ENCODE measurements at places on chromosomes 2 and 18.

DNA sequence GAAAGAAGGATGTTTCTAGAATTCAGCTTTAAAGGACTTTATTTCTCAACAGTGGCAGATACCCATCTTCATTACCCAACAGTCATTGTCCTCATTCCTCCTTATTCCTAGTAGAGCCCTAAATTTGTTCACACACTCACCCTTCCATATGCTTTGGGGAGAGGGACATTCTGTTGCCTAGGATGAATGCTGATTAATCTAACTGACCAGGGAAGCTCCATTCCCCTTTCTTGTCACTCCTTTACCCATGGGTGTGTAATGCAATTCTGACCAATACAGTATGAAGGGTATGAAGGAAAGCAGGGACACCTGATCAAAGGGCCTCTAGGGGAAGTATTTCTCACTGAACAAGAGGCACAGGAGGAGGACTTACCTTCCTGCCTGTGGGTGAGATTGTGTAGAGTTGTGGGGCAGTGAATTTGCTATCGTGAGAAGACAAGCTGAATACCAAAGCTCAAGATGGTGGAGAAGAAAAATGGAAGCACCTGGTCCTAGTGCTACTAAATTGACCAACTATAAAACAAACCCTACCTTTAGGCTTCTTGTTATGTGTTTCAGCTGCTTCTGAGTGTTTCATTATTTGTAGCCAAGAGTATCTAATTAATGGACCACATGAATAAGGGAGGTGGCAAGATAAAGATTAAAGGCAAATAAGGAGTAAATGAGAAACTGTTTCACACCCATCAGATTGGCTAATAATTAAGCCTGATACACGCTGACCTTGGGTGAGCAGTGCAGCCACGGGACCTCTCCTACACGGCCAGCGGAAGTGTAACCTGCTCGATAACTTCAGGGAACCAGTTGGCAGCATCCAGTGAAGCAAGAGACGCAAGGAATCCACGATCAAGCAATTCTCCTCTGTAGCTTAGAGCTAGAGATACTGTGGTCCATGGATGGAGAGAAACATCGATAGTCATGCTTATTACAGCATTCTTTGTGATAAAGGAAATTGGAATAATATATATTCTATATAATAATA, 202.3 kb downstream of the MYCN start:
- DNase-seq: no peak

DNA sequence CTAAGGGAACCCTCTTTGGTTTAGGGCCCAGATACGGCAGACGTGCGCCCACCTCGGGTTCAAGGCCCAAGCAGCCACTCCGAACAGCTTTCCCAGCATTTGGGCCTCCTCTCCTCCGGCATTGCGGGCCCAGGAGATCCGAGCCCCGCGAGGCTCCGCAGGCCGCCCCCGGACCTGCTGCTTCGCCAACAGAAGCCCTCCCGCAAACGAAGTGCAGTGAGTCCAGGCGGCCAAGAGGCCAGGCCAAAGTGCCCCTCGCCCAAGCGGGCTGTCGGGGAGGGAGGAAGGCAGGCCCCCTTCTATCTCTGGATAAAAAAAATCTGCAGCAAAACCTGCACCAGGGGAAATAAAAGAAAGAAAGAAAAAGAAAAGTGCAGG, 6.0 kb downstream of the EN1 start:
- no peak for DNase-seq

- DNase-seq: no peak
Observed at GRCh38 chr2:201223089-201224073, 37.0 kb upstream of the CASP8 start.

- peak; percentile 47 for DNase-seq
Observed at GRCh38 chr18:5463390-5463789, 80.4 kb downstream of the EPB41L3 start.

DNA sequence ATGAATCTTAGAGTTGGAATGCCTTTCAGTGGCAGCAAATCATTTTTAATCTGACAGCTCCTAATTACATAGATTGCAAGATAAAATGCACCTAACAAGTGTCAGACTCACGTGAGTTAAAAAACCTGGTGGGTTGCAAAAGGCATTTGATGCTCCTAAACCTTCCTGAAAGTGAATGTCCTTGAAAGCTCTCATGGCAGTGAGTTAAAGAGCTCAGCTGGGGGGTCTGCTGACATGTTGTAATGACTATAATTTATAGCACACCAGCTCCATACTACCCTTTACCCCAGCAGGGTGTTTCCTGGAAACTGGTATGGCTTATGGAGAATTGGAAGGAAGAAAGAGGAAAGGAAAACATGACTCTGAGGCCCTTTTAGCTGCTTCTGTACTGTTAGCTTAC, 91.9 kb upstream of the CAVIN2 start:
- no peak for DNase-seq

DNA sequence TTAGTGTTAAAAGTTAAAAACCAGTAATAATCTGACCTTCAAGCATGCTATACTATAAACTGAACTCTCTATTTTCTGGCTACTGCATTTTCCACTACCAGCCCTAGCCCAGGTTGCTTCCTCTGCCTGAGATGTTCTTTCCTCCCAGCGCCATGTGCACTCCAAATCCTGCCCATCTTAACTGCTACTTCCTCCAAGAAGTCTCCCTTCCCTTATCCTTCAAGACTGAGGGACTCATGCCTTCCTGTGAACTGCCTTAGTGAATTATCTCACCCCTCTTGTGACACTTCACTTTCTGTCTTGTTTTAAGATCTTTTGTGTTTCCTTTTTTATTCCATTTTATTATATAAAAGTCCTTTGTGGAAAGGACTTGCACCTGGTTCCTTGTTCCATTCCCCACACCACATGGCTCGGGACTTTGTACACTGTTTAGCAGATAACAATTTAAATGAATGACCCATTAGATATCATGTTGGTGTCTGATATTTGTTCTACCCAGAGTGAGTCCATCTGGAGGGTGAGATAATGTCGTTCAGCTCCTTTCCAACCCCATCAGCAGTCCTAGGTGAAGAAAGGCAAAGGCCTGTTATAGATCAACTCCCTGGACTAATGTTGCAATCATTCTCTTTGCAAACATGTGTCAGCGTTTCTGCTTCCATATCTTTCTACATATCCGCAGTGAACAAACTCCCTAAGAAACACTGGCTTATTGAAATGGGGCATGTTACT, 20.9 kb upstream of the AGFG1 start:
- no peak for DNase-seq

GRCh38 chr18:7830468-7830867, 263.4 kb downstream of the PTPRM start:
- no peak for DNase-seq

GRCh38 chr2:237863102-237863511, 3.7 kb downstream of the RAMP1 start:
- no peak for DNase-seq

GRCh38 chr2:43824951-43825493, 13.6 kb downstream of the ABCG5 start:
- DNase-seq: no peak

- no peak for DNase-seq
Observed at GRCh38 chr2:177682836-177683660, 290.5 kb downstream of the AGPS start.

DNA sequence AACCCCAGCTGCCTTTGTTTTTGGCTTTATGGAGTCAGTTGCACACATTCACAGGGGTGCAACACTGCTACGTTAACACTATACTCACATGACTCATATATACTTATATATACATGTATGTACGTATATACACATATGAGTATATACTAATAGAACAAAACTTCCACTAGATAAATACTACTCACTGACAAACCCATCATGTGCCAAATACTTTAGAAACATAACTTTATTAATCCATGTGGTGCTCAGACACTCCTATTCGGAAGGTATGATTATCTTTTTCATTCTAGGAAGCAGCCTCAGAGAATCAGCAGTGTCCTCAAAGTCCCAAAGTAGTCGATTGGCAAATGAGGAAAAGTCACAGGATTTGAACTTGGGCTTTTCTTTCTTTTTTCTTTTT, 7.9 kb downstream of the PMAIP1 start:
- DNase-seq: no peak

- no peak for DNase-seq
Observed at GRCh38 chr18:9049495-9049809, 53.0 kb upstream of the NDUFV2 start.

DNA sequence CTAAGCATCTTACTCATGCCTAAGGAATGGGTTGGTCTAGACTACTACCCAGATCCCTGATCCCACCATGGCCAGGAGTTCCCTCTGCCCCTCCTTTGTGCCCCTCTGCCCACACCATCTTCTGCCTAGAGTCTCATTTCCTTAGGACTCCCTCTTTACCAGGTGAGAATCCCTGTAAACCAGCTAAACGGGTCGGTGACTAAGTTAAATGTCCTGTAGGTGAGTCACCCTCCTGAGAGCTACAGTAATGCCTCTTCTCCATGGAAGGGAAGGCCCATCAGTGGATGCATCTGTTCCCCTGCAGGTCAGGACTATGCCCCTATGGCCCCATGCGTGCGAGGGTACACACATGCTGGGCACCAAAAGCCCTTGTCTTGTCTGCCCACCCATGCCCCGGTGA, 25.4 kb downstream of the PTGR3 start:
- no peak for DNase-seq

GRCh38 chr2:17871639-17872038, 6.8 kb upstream of the KCNS3 start:
- no peak for DNase-seq

Measured in mesenchymal stem cell (in vitro differentiated cells and primary cell).